Fibroblast of skin of right quadriceps (primary cell): ENCODE measurements at places on chromosomes 7 and 10.

DNA sequence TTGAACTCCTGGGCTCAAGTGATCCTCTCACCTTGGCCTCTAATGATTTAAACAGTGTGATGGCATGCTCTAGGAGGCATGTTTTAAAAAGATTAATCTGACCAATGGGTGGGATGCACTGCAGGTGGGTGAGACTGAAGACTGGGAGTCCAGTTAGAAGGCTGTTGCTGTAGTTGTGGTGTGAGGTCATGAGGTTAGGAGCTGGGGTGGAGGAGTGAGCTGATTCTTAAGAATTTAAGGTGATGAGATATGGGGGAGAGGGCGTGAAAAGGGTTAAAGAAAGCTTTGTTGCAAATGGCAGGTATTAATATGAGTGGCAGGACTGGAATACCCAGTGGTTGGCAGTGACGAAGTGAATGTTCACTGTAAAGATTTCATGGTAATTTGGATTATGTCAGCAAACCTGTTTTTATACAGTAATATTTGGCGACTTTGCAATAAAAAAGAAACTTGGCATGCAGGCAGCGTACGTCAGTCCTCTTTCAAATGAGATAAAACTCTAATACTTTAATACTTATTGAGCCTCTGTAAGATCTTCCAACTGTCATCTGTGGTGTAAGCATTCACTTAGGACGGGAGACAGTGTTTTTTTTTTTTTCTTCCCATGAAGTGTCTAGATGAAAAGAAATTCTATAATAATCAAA, 72.8 kb upstream of the MTPN start:
- no peak for DNase-seq

DNA sequence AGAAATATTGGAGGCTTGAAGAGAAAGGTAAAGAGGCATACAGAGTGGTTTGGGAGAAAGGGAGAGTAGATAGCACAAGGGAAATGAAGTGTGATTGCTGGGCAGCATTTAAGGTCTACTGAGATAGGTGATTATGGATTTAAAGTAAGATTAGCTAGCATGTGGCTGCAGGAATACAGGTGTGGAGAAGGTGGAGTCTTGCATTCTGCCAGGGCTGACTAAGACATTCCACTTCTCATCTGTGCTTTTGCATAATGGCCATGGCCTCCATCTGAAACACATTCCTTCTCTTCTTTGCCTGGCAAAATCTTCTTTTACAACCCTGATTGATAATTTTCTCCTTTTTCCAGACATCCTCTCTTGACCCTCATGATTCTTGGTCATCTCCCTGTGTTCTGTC, 31.6 kb upstream of the PCGF5 start:
- DNase-seq: no peak

DNA sequence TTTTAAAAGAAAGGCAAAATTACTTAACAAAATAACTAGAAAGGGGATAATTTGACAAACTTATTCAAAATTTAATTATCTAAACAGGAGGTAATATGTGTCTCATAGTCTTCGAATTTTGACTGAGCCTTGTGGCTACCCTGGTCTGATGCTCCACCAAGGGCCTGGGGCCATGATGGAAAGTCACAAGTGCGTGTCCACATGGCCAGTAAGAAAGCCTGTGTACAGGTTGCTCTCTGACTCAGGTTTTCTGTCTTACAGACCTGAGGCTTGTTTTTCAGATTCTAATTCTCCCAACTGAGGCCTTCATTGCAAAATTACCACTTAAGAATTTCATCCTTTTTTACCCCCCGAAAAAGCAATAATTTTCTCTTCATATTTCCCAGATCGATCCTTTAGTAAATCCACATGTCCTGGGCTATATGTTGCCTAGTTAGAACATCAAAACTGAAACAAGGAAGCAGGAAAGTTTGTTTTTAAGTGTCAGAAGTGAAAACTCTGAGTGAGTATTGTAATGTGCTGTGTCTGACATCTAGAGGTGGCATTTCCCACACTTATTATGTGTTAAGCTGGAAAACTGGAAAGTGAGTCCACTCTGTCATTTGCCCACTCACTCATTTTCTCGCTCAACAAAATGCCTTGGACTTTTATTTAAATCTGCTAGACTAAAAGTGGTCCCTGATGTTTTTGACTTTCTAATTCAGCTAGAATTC, 10.0 kb downstream of the CYP3A43 start:
- no peak for DNase-seq

GRCh38 chr10:121942749-121943416, 15.1 kb upstream of the ATE1 start:
- DNase-seq: peak; percentile 97

DNA sequence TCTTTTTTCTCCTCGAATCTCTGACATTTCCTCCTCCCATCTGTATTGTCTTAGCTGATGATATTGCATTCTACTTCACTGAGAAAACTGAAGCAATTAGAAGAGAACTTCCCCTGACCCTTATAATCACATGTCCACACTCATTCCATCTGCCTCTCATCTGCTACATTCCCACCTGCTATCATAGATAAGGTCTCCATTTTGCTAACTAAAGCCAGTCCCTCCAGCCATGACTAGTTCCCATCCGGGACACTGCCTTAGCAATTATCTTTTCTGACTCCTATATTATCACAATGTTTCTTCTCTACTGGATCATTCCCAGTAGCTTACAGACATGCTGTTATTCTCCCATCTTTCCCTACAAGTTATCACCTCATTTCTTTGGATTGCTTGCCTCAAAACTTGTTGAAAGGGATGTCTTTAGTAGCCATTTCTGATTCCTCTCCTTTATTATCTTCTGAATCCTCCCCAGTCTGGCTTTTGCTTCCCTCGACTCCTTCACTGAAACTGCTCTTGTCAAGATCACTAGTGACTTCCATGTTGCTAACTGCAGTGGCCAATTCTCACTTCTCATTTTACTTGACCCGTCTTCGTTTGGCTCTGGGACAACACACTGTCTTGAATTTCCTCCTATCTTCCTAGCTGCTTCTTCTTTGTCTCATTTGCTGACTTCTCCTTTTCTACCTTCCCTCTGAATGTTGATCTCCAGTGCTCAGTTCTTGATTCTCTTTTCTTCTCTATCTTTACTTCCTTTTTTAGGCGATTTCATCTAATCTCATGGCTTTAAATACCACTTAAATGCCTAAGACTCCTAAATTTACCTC, 35.9 kb downstream of the FZD1 start:
- no peak for DNase-seq

- DNase-seq: no peak
These were observed 322.6 kb downstream of the PCLO start for GRCh38 chr7:82840061-82840460.

DNA sequence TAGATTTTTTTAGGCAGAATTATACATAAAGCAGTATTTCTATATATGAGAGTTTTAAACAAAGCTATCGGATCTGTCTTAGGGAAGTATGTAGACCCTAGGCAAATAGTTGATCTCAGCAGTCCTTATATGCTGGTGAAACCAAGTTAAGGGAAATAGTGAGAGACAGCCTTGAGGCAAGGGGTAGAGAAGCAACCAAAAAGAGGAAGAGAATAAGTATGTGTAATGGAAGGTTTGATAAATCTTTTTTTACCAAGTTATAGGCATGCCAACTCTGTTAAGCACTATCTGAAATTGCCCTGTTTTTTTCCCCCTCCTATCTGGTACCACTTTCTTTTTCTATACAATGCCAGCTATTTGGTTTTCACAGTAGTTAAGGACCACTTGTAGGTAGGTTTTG, 19.9 kb downstream of the SPAG6 start:
- DNase-seq: no peak

DNA sequence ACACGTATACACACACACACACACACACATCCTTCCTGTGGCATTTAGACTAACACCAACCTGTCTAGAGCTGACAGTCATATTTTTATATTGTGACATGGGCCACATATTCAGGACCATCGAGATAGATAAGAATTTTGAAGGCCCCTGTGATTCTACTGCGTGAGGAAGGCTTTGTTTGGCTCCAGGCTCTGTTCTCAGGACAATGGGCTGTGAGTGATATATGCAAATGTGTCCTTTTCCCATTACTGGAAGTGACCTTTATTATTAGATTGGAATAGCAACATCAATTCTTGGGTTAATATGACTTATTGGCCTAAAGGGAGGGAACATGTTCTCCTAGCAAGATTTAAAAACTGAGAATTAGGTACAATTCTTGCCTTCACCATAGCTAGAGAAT, 156.1 kb downstream of the SPAG6 start:
- DNase-seq: no peak

- DNase-seq: peak; percentile 59
These were observed 728.3 kb downstream of the SORCS1 start for GRCh38 chr10:106436123-106436715.

- peak; percentile 78 for DNase-seq
These were observed 19.6 kb upstream of the CFAP46 start for GRCh38 chr10:132961787-132962622.

DNA sequence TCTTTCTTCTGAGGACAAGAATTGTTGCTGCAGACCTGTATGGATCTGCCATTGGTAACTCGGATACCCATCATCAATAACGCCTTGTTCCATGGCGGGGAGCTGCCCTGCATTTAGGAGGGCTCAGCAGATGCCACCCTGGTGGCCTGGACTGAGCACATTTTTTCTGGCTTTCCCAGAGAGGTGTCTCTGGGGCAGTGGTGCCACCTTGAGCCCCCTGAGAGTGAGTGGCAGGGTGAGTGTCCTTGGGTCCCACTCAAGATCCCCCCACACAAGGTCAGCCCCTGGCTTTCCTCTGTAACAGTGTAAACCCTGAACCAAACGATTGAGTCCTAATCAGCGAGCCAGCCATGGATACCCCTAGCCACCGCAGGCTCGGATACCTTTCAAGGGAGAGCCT, 258.6 kb downstream of the GLRX3 start:
- DNase-seq: no peak

- DNase-seq: no peak
These were observed 153.9 kb downstream of the AGMO start for GRCh38 chr7:15407910-15408309.

- no peak for DNase-seq
These were observed 59.3 kb downstream of the PRTFDC1 start for GRCh38 chr10:24893127-24893526.

- DNase-seq: no peak
These were observed 180.8 kb downstream of the CUX1 start for GRCh38 chr7:101998029-101998905.
